Effector memory CD8-positive, alpha-beta T cell (primary cell): ENCODE measurements at places on chromosomes 16 and 17.

DNA sequence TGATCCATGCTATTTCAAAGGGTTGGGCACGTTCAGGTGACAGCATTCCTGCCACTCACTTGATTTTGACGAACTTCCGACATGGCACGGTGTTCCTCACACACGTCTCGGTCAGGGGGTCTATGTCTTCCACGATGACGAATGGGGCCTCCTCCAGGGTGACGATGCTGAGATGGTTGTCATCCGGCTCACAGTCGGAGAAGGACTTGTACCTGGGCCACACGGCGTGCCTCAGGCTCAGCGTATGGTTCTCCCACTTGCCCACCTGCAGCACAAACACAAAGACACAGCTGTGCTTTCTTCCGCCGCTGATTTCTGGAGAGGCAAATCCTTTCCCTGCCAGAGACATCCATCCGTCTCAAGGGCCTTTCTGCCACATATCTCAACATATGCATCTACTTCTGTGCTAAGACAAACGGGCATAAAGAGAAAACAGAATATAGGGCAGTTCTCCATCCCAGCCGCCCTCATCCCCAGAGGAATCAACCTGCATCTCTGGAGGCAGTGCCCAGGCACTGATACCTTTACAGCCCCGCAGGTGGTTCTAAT lies 332.5 kb downstream of the GRIN2A start:
- no peak for DNase-seq

GRCh38 chr16:29982560-29983419 lies 9.1 kb downstream of the TAOK2 start:
- no peak for DNase-seq

DNA sequence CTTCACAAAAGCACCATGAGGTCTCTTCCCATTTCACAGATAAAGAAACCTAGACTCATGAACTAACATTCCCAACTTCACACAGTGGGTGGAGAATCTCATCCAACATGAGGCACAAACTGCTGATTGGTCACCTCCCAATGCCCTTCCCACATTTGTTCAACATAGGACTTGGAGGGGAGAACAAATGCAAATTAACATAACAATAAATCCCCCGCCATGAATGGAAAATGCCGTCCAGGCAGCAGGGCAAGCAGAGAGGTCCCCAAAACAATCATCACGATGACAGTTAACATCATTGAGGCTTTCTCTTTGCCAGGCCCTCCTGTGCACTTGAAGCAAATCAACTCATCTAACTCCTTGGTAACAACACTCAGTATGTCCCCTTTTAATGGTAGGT lies 185.3 kb downstream of the TMEM132E start:
- DNase-seq, result no peak

- DNase-seq, result no peak
Observed at GRCh38 chr16:2482708-2483534, 8.0 kb downstream of the TBC1D24 start.

- DNase-seq, result no peak
Observed at GRCh38 chr16:87266846-87267245, 50.3 kb downstream of the C16orf95 start.

- no peak for DNase-seq
Observed at GRCh38 chr17:19773534-19773933, 25.4 kb upstream of the ALDH3A1 start.

DNA sequence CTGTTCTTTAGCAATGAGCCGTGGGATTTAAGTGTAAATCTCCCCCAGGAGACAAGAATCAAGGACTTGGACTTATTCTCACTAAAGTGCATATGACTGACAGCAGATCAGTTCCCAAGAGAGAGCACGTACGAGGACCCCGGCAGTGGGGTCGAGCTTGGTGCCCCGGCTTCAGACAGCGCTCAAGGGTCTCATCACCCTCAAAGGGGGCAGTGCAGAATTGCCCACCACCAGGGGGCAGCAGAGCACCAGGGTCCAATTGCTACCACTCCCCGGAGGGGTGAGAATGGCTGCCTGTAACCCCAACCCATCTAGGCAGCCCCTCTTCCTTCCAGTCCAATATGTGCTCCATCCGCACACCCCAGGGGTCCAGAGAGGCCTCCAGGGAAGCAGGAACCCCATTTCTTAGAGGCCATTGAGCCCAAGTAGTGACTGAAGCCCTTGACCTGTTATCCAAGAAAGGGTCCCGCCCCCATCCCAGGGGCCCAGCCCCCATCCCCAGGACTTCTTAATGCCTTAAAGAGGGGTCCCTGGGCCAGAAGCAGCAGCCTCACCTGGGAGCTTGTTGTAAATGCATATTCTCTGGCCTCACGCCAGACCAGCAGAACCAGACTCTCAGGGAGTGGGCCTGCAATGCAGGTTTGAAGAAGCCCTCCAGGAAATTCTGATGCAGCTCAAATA lies 86.1 kb downstream of the ZDHHC7 start:
- peak; percentile 59 for DNase-seq

- DNase-seq, result no peak
Observed at GRCh38 chr17:79647456-79647915, 36.6 kb upstream of the RBFOX3 start.

DNA sequence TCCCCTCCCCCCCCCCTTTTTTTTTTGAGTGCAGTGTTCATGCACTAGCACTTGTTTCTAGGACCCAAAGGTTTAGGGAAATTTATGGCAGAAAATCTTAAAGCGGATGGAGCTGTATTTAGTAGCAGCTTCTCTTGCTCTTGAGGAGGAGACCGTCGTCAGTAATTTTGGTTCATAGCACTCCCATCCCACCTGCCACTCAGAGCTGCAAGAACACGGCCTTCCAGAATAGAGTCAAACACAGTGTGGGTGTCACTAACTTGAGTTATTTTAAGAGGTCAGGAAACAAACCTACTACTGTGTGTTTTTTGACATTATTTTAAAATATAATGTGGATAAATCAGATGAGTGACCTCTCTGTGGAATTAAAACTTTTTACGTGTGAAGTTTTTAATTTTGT lies 37.3 kb downstream of the SEC14L1 start:
- DNase-seq, result no peak

GRCh38 chr17:63760771-63761539 lies 12.4 kb downstream of the CCDC47 start:
- DNase-seq, result no peak

- DNase-seq, result no peak
Observed at GRCh38 chr16:582614-583331, 7.1 kb upstream of the RAB40C start.

- no peak for DNase-seq
Observed at GRCh38 chr17:41959030-41959335, 7.6 kb upstream of the CNP start.

GRCh38 chr16:12253731-12254130 lies 277.2 kb downstream of the SNX29 start:
- no peak for DNase-seq

DNA sequence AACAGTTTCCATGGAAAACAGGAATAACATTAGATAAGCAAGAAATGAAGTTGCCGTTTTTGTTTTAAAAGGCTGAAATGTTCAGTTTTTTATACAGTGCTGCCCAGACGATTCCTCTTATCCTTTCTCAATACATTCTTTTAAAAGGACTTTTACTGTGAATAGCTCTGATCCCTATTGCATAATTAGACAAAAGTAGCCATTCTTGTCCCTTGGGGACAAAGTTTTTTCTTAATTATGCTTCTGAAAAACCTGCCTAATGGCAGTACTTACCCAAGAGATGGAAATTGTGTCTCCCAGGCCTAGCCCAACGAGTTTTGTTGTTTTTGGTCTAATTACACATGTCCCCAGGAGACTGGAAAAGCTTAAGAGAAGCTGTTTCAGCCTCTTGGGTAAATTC lies 27.6 kb downstream of the NXPH3 start:
- DNase-seq, result no peak

DNA sequence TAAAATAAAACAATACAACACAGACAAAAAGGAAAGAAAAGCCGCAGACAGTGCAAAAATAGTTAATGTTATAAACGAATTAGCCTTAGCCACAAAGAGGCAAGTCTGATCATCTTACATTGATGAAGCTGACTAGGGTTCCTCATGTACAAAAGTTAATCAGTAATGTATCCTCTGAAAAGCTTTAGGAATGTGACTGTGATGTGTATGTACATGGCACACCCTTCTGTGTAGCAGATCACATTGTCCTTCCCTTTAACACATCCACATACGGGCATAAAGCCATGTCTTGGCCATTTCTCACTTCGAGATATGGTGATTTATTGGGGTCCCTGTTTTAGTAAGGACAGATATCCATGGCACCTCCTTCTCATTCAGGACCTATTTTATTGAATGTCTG lies 1327.5 kb upstream of the CDH8 start:
- no peak for DNase-seq

DNA sequence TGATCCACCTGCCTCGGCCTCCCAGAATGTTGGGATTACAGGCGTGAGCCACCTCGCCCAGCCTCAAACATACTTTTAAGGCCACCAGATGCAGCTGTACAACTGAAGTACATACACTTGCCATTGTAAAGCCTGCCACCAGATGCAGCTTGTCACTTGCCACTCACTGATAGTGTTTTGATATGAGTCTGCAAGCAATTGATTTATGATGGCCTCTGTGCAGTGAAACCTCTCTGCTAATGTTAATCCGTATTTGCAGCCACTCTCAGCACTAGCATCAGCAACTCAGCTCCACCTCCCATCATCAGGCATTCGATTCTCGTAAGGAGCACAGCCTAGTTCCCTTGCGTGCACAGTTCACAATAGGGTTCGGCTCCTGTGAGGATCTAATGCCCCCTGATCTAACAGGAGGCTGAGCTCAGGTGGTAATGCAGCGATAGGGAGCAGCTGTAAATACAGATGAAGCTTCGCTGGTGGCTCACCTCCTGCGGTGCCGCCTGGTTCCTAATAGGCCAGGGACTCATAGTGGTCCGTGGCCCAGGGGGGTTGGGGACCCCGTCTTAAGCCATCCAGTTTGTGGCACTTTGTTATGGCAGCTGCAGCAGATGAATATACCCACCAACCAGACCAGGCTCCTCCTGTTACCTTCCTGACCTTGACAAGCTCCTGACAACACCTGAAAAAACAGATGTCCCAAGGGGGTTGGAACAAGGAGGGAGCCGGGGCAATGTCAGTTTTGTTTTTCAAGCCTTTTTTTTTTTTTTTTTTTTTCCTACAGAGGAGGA lies 1.3 kb upstream of the HERPUD1 start:
- DNase-seq, result no peak

- DNase-seq, result no peak
Observed at GRCh38 chr16:4588961-4589360, 25.7 kb downstream of the UBALD1 start.

DNA sequence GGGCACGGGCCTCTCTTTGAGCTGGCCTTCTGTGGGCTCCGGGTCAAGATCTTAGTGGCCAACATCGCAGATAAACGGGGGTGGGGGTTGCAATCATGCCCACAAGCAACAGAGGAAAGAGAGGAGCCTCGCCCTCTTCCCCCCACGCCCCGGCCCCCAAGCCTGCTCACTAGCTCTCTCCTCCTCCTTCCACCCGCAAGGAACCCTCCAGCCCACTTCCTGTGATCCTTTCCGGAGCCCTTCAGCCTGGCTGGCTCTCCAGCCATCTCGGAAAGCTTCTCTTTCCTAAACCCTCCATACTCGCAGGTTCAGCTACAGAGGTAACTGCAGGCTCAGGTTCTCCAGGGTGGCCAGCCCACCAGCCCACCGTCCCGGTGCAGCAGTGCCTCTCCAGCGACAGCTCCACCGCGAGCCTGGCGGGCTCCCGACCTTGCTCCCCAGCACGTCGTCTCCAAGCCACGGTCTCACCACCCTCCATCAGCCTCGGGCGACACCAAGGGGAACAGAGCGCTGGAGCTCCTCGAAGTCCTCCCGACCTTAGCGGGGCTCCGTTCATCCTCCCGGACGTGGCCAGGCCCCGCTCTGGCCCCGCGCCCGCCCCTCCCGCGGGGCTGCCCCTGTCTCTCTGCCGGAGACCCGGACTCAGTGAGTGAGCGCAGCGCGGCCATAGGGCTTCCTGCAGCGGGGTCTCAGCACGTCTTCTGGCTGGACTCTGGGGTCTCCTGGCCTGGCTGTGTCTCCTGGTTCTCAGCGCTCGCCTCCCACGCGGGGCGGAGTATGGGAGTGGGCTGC lies 12.9 kb upstream of the ODF4 start:
- no peak for DNase-seq

GRCh38 chr17:47611372-47612350 lies 38.1 kb upstream of the KPNB1 start:
- DNase-seq, result no peak

DNA sequence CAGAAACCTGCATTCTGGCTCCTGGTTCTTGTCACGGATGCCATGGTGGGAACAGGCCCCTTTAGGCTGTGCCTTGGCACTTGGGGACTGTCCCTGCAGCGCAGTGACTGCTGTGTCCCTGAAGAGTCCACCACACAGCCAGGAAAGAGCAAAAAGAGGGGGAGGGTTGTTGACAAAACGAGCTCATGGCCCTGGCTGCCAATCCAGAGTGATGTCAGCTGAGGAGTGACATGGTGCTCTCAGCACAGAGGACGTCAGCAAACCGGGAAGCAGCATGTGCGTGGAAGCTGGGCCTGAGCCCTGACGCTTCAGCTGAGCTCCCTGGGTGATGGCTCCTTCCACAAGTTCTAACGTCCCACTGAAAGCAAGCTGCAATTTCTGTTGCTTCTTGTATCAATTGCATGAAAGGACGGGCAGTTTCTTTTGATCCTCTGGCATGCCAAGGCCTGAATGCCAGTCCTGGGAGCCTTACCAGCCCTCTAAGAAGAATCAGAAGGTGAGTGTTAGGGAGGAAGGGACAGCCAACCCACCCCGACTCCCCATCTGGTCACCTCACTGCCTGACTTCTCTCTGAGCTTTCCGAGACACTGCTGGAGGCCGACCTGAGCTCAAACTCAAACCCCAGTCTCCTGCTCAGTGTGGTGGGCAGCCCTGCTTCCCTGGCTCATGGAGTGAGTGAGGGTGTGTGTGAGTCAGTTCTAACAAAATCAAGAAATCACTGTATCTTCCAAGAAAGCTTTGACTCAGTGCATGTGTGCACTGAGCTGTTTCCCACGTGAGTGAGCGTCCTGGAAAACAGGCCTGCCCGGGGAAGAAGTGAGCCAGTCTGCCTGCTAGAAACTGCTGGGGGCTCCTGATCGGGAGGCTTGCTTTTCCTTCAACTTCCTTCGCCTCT lies 14.7 kb upstream of the WNT3 start:
- DNase-seq, result no peak

GRCh38 chr17:66671156-66671555 lies 163.8 kb upstream of the CACNG5 start:
- no peak for DNase-seq

GRCh38 chr17:29150161-29150560 lies 30.0 kb downstream of the MYO18A start:
- no peak for DNase-seq

DNA sequence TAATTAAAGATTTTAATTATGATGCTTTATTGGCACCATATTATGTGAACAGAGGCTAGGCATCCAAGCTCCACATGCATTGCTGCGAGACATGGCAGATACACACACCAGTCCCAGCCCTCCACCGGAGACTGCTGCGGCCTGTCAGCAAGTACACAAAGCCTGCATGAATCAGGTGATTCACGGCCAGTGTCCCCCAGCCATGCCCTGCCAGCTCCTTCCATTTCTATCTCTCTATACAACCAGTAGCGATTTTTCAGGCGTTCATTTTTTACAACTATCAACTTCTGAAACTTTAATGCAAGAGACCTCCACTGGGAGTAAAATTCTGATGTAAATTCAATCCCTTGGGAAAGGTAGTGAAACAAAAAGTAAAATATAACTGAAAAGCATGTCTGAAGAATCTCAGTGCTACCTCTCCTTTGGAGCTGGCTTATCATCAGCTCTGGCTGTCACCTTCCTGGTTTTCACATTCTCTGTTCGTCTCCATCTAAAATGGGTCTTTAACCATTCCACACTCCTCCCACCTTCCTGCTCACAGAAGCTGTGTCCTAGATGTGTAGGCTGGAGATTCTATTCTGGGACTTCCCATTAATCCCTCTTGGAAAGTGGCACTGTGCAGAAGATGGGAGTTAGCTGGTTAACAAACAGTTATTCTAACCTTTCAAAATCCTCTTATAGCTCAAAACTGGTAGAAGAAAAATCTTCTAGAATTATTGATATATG lies 32.2 kb downstream of the HS3ST3A1 start:
- DNase-seq, result no peak
